Activated CD8-positive, alpha-beta T cell treated with anti-CD3 and anti-CD28 coated beads for 36 hours (primary cell): ENCODE measurements at places on chromosomes 16 and 17. TPM values are rescaled to one million over a fixed set of nuclear protein-coding genes. Genes with fewer than 3 reads are reported as not detected.

DNA sequence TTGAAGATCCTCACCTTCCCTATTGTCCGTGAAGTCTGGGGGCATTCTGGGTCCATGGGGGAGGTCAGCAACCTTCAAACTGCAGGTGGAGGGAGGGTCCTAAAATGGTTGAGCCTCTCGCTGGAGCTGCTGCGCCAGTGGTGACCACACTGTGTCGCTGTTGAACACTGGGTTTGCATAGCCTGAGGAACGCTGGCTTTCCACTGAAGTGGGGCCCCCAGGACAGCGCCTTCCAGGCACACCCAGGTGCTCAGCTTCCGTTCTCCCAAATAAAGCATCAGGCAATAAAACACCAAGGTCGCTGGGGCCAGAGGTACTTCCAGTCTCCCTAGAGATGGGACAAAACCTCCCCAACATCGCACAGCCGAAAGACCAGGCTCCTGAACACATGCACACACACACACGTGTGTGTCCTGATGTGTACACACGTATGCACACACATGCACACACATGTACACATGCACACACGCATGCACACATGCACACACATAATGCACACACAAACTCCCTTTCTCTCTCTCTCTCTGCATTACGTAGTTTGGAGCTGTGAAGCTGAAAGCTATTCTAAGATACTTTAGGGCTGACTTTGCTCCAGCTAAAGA, 120.6 kb downstream of the IRF8 start:
- peak; percentile 20 for DNase-seq

- DNase-seq = no peak
Observed at GRCh38 chr16:24838554-24839266, 7.1 kb upstream of the SLC5A11 start.

DNA sequence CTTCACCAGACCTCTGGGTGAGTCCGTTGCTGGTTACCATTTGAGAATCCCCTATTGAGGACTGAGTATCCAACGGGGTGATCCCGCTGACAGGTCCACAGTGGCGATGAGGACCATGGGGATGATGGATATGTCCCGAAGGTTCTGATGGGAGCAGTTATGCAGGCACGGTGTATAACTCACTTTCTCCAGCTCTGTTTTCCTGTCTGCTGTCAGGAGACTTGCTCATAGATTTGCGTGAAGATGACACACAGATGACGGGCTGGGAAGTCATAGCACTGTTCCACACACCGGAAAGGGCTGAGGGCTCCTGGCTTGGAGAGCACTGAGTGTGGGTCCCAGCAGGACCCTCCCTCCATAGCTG, 22.2 kb upstream of the ADCY7 start:
- no peak for DNase-seq

GRCh38 chr17:40490289-40490853, 11.1 kb downstream of the TNS4 start:
- peak; percentile 51 for DNase-seq

The ABCC6 gene
- not detected for total RNA-seq

GRCh38 chr16:14538604-14539003, 91.5 kb downstream of the PARN start:
- DNase-seq = no peak
